ENCODE measurements at places on chromosomes 16 and 17. TPM values are rescaled to one million over a fixed set of nuclear protein-coding genes. Genes with fewer than 3 reads are reported as not detected.
A peak's percentile ranks its signal among the peaks of the same experiment; 100 is the strongest.

GPRC5C gene
- 207 TPM for total RNA-seq

SMPD3 gene
- 1.7 TPM for total RNA-seq

DNA sequence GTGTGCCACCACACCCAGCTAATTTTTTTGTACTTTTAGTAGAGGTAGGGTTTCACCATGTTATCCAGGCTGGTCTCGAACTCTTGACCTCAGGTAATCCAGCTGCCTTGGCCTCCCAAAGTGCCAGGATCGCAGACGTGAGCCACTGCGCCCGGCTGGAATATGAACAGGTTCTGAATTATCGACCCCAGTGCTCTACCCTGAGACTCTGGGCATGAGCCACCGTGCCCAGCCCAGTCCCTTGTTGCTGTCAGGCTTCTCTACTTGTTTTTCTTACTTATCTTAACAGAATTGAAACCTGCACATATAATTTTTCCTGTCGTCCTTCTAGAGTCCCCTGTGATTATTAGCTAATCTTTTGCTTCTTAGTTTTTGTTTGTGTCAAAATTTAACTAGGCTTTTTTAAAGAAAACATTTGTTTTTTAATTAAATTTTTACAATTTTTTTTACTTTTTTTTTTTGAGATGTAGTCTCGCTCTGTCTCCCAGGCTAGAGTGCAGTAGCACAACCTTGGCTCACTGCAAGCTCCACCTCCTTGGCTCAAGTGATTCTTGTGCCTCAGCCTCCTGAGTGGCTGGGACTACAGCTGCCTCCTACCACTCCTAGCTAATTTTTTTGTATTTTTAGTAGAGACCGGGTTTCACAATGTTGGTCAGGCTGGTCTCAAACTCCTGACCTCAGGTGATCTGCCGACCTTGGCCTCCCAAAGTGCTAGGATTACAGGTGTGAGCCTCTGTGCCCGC is 66.7 kb downstream of the AP2B1 start:
- DNase-seq = no peak

ZNF423 gene
- 47.7 TPM for total RNA-seq

GRCh38 chr16:2609827-2610470 is 72.1 kb downstream of the PDPK1 start:
- DNase-seq = no peak

- peak; percentile 80 for DNase-seq
Observed at GRCh38 chr17:7436556-7437368, 1.5 kb downstream of the TMEM102 start.

KCNJ18 gene
- not detected for total RNA-seq

CDC6 gene
- 38.5 TPM for total RNA-seq

DNA sequence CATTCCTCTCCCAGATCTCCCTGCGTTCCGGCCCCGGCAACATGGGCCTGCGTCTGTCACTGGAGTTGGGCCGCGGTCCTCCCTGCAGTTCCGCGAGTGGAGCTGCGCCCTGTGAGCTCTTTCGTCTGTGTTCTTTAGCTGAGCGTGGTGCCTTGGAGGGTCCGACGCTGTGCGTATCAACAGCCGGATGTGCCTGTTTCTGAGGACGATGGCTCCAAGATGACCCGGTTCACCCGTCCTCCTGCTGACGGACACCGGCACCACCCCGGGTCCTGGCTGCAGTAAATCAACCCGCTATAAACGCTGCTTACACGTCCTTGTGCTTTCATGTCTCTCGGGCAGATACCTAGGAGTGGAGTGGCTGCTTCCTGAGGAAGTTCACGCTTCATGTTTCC is 44.8 kb upstream of the GNG13 start:
- DNase-seq = no peak

GRCh38 chr16:717450-718245 is 2.7 kb downstream of the METRN start:
- no peak for DNase-seq

- no peak for DNase-seq
Observed at GRCh38 chr16:84105948-84106740, 10.6 kb downstream of the MBTPS1 start.

NT5M gene
- total RNA-seq = 2.4 TPM

C17orf50 gene
- total RNA-seq = not detected

DNA sequence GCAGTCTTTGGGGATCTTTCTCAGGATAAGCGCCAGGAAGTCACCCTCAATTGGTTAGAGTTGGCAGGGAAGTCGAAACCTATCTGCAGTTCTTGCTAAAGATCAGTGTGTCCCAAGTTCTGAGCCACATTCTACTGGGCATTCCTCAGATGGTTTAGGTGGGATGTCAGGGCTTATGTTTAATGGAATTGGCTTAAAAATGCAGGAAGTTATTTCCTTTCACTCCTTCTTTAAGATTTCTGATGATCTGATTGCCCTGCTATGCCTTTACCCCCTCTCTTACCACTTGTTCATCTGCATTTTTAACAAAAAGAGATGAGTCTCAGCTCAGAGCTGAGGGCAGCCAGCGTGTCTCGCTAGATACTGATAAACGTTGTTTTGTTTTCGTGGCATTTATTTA is 30.8 kb downstream of the FOXL1 start:
- no peak for DNase-seq

HEXD gene
- 76.7 TPM for total RNA-seq

EVPL gene
- total RNA-seq = 0.05 TPM

GRCh38 chr17:49916854-49917515 is 52.0 kb upstream of the DLX4 start:
- no peak for DNase-seq

SECTM1 gene
- not detected for total RNA-seq

- no peak for DNase-seq
Observed at GRCh38 chr16:20853143-20853542, 46.8 kb downstream of the REXO5 start.

DBNDD1 gene
- 53.8 TPM for total RNA-seq

GRCh38 chr17:70295731-70296130 is 126.4 kb downstream of the KCNJ2 start:
- DNase-seq = no peak

DNA sequence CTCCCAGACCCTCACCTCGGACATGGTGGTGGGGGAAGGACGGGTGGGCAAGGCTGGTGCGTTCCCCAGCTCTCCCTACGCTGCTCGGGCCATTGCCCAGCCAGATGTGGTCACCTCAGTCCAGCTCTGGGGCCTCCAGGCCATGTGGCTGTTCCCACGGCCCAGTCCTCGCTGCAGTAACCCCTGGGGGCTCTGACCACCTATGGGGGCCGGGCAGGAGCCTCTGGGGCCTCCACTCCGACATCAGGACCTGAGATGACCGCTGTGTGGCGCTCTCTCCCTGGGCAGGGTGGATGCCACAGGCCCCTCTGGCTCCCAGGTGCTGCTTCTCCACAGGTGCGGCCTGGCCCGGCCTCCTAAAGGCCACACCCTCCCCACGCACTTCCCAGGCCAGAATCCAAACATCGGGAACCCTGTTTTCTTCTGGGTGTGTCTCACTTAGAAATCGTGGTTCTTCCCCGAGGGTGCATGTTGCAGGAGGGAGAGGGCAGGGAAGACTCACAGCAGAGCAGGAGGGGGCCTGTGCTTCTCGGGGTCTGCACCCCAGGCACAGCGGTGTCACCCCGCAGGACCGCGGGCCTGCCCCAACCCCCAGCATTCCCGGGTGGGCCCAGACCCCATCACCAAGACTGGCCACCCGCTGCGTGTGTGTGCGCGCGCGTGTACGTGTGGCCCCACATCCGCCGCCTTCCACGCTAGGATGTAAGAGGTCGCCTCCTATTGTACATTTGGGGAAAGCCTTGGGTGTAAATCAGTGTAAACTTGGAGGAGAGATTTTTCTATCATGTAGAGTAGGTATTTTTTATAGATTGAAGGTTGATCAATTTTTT is 5.9 kb upstream of the CAPN15 start:
- no peak for DNase-seq

TEX14 gene
- total RNA-seq = 0.22 TPM

LGALS9B gene
- not detected for total RNA-seq

- no peak for DNase-seq
Observed at GRCh38 chr16:55207693-55208428, 116.1 kb upstream of the IRX6 start.

DNA sequence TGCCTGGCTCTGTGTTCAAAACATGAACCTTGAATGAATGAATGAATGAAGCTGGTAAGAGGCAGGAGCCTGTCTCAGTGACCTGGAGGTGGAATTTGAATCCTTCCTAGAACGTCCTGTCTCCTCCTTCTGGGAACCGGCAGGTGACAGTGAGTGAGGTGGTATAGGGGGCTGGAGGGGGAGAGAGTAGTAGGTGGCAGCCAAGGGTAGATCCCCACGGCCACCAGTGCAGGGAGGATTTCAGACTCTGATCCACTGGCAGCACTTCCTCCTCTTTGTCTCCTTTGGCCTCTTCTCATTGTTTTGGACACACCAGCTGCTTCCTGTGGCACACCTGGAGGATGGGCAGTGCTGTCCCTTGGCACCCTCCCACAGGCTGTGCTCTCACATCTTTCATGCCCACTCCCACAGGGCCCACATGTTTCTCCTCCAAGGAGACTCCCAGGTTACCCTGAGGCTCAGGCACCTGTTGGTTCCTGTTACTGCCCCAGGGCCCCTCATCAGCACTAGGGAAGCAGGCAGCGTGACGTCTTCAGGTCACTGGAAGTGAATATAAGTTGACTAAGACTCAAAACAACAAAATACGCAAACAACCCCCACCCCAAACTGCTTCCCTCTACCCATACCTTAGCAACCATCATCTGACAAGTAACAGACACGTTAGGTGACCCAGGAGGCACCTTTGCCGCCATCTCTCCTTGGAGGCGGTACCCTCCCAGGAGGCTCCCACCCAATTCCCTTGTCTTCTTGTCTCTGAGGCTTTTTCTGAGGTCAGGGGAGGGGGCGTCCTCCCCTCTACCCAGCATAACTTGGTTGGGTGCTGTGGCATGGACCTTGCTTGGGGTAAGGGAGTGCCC is 84.6 kb downstream of the N4BP1 start:
- DNase-seq = no peak

- no peak for DNase-seq
Observed at GRCh38 chr17:32285746-32286517, 20.3 kb downstream of the RHBDL3 start.

KRT12 gene
- not detected for total RNA-seq

SEPTIN1 gene
- 2.3 TPM for total RNA-seq

DNA sequence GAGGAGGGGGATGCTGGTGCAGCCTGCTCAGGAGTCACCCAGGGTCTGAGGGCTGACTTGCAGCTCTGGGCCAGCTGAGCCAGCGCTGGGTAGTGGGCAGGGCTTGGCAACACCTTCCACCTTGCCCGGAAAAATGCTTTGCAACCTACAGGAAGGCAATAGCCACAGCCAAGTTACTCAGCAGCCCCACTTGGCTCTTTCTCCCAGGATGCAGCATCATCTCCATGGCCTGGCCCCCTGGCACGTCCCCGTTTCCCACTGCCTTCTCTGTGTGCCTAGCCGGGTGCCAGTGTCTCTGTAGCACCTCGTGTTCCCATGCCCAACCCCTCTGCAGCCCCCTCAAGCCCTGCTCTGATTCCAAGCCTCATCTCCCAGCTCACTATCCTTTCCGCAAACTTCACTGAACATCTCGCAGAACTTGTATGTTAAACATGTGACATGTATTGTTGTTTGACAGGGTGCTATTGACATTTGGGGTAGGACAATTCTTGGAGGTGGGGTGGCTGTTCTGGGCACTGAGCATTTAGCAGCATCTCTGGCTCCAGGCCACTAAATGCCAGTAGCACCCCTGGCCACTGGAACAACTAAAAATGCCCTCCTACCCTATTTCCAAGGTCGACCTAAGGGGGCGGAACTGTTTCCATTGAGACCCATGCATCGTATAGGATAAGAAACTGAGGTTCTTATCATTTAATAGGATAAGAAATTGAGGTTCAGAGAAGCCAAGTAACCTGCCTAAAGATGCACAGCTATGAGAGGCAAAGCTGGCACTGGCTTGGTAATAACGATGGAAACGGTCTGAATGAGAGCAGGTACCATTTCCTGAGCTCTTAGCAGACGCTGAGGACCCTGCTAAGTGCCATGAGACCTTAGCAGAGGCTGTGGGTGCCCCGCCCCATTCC is 12.2 kb downstream of the DEXI start:
- no peak for DNase-seq

- no peak for DNase-seq
Observed at GRCh38 chr17:50693036-50693682, 14.6 kb downstream of the ANKRD40 start.

DNA sequence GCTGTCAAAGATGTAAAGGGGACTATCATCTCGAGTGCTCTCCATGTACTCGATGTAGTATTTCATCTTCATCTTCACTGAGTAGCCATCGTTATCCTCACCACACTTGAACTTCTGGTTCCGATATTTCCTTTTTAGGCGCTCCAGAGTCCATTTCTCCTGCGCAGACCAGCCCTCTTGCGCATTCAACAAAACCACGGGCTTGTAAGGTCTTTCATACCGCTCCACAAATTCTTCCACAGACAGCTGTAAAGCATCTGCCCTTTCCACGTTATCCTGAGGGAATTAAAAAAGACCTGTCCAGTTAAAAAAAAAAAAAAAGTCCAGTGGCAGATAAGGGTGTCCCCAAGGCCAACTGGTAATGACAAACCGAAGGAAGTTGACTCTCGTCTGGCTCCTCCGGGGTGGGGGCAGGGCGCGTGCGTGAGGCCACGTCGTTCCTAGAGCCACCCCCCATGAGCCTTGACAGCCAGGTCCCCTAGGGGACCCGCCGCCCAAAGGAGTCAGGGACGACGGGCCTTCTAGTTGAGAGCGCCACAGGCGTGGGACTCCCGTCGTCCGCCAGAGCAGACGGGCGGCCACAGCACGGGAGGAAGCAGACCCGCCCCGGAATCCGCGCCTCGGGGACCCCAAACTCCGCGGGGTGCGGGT is 701 bp downstream of the JMJD6 start:
- no peak for DNase-seq

DNA sequence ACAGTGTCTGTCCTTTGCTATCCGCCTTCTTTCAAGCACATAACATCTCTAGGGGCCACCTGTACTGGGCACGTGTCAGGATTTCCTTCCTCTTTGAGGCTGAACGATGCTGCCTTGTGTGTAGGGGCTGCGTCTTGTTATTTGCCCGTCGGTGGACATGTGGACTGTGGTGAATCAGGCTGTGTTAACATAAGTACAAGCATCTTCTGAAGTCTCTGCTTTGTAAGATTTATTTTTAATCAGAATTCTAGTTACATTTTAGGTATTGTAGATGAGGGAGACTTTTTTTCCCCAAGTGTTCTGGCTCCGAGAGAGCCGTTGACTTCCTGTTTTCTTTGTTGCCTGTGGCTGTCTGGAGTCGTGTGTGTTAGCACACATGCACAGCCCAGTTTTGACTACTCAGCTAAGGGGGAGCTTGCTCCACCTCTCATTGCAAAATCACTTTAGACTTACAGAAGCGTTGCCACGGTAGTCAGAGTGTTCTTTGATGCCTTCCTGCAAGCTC is 26.1 kb downstream of the SPG7 start:
- DNase-seq = no peak

All from progenitor cell of endocrine pancreas (in vitro differentiated cells).